ENCODE measurements at places on chromosomes 7 and 10. TPM values are rescaled to one million over a fixed set of nuclear protein-coding genes. Genes with fewer than 3 reads are reported as not detected.

DNA sequence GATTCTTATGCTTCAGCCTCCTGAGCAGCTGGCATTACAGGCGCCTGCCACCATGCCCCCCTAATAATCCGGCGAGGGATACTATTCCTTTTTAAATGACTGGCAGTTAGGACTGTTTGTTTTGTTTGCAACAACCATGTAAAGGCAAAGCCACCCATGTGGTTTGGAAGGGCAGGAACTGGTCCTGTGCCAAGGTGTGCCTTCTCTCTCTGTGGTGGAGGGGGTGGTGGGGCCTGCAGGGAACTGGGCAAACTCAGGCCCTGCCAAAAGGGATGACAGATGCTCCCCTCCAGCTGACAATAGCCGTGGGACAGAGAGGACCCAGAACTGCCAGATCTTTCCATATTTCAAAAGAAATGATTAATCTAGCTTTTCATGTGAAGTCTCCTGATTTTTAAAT, 23.5 kb upstream of the WAPL start:
- DNase-seq, result no peak

GRCh38 chr10:120436439-120437112, 20.5 kb upstream of the PLPP4 start:
- no peak for DNase-seq

DNA sequence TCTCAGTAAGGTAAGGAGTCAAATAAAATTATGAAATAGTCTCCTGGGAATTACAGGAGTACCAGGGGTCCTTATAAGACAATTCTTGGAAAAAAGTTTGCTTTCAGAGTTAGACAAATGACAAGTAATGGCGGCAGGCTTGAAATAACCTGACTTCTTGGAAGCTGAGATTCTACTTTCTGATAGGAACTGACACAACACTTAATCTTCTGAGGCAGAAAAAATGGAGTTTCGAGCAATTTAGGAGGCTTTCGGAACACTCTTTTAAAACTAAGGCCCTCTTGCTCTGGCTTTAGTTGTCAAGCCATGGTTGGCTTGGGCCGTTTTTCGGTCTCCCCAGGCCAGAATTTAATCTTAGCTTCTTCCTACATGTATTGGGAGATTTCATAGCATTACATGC, 260.0 kb downstream of the GATA3 start:
- no peak for DNase-seq

GRCh38 chr10:116470768-116471415, 43.2 kb downstream of the PNLIPRP3 start:
- no peak for DNase-seq

GRCh38 chr7:133570321-133570720, 317.4 kb downstream of the EXOC4 start:
- DNase-seq, result no peak

- no peak for DNase-seq
Measured at GRCh38 chr7:144105211-144105610, 4.2 kb upstream of the OR2A2 start.

DNA sequence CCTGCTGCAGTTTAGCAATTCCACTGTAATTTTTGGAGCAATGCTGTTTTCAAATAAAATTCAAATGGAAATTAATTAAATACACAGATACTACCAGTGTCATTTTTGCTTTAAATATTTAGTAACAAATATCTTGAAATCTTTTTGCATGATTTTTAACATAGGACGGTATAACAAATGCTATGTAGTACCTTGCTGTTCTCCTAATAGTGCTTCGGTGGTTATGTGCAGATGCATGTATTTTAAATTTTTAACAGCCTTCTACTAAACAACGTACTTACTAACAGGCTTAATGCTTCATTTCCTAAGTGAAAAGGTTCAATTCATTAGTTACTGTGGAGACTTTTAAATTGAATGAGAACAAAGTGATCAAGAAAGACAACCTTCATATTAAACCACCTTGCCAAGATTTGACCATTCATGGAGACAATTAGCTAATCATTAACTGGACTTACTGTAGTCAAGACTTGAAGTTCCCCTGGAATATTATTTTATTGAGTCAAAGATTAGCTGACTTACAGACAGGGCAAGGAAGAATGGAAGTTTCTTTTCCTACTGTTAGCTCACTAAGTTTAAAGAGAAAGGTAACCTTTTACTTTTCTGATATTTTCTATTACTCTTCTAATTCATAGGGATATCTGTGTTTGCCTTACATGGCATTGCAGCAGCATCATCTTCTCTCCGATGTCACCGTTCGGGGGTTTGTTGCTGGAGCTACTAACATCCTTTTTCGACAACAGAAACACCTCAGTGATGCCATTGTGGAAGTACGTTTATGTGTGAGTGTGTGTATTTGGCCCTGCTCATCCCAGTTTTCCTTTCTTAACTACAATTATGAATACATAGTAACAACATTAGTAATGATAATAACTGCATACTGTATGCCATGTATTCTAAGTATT, 74.3 kb downstream of the AVL9 start:
- no peak for DNase-seq

HOXA6 gene
- polyA plus RNA-seq, result 0.52 TPM

- DNase-seq, result no peak
Measured at GRCh38 chr7:1882451-1882850, 212.4 kb downstream of the ELFN1 start.

DNA sequence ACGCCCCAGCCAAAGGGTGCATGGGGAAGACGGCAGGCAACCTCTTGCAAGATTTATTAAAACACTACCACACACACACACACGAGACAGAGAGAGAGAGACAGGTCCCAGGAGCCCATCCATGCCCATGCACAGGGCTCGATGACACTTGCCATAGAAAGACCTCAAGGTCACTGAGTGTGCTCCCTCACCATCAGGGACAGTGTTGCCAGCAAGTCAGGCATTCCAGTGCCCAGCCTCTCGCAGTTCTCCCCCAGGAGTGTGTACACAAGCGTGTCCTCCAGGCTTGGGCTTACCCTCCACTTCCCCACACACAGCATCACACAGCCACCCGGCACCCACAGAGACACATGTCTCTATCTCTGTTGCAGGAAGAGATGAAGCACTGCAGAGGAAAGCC, 46.8 kb upstream of the SLF2 start:
- no peak for DNase-seq

Data from immature natural killer cell (primary cell).